ENCODE measurements at places on chromosomes 7 and 10.

GRCh38 chr7:1120791-1121190 is 32.9 kb downstream of the GPER1 start:
- no peak for DNase-seq

DNA sequence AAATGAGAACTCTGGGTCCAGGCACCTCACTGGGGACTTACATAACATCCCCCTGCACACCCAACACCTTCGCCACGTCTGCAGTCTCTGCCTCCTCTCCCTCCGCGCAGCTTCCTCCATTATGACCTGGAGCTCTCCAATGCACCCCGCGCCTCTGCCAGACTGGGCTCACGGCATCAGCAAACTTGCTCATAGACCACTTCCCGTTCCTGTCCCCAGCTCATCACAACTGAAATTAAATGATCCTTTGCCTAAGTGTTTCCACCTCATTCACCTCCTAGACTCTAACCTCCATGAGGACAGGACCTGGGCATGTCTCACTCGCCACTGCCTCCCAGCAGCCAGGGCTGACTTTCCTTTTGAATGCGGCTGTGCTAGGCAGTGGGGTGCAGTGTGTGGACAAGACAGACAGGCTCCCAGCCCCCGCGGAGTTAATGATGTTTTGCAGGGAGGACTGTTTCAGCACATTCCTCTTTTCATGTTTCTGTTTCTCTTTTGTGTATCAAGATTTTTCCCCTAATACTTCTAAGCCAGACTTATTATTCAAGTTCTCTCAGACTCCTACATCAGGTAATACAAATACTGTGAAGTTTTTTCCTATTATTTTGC is 18.8 kb downstream of the CHST15 start:
- no peak for DNase-seq

- no peak for DNase-seq
Measured at GRCh38 chr10:70899096-70899495, 10.7 kb upstream of the PCBD1 start.

DNA sequence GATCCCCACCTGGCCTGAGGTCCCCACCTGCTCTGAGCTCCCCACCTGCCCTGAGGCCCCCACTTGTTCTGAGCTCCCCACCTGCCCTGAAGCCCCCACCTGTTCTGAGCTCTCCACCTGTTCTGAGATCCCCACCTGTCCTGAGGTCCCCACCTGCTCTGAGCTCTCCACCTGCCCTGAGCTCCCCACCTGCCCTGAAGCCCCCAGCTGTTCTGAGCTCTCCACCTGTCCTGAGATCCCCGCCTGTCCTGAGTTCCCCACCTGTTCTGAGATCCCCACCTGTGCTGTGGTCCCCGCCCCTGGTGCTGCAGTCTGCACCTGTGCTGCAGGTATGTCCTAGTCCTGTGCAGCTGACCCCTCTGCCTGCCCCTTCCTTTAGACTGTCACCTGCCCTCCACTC is 561.6 kb downstream of the TCERG1L start:
- DNase-seq, result no peak

DNA sequence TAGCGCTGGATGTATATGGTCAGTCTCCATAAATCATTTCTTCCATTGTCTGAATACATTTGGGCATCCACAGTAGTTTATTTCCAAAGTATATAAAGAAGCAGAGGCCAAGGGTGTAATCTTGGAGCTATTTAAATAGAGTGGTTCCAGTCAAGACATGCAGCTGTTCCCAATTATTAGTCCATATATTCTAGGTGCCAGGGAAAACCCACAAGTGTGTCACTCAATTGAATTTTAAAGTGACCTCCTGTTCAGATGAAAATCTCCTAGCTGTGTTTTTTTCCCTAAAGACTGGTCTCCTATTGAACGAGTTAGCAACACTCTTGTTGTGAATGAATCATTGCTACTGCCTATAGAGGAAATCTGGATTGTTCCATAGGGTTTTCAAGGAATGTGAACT is 260.2 kb upstream of the BMPER start:
- no peak for DNase-seq

DNA sequence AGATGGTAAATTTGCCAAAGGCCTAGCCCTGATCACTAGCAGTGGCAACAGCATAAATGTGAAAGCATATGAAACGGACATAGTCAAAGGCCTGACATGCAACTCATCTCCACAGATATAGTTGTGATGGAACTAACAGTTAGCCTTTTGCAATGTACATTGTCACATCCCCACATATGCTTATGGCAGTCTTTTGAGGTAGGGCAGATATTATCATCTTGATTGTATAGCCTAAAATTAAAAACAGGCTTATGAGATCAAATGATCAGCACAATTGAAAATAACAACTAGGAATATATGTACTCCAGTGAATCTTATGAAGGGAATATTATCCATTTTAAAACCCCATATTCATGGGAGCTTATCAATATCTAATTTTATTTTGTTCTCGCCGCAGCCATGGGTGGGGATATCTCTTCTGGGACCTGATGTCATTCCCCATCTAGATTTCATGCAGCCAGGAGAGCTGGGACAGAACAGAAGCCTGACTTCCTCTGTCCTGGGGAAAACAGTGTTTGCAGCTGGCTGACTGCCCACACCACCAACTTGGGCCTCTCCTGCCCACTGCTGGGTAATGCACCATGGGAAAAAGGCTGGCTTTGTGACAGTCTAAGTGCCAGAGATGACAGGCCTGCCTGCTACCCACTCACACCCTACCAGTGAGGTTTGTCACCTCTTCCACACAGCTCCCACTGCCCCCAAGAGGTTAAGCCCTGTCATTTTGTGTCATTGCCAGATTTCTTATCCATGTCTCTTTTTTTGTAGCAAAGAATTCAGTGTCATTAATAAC is 180.2 kb upstream of the FZD1 start:
- DNase-seq, result no peak

- no peak for DNase-seq
Measured at GRCh38 chr10:127736915-127737562, at the start of gene FOXI2. FOXI2 (plus strand) TSS chr10:127737185; CDS start chr10:127737274, 89 bp downstream.

- no peak for DNase-seq
Measured at GRCh38 chr10:121325490-121326231, 272.6 kb downstream of the FGFR2 start.

DNA sequence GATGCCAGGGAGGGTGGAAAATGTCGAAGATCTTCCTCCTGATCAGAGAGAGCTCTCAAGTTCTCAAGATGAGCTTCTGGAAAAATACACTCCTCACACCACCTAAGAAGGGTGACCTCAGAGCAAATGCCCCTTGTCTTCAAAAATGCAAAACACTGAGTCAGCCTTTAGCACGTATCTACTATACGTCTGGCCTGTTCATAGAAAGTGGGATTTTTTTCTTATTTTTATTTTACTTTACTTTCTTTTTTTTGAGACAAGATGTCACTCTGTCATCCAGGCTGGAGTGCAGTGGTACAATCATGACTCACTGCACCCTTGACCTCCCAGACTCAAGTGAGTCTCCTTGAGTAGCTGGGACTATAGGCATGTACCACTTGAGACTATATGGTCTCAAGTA is 57.1 kb downstream of the AFAP1L2 start:
- no peak for DNase-seq

DNA sequence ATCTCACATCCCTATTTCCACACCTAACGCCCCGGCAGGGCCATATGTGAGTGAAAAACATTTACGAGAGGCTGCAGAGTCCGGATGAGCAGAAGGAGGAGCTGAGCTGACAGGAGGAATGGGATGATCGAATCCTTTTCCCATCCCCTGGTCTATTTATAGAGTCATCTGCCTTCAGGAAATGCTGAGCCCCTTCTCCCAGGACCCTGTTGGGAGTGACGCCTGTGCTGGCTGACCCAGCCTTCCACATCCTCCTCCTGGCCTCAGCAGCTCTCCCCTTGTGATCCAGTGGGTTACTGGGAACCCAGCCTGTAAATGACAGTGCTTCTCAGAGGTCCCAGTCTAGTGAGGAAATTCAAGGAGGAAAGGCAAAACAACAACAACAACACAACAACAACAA is 16.6 kb downstream of the DENND2A start:
- no peak for DNase-seq

GRCh38 chr10:102675666-102676533 is 31.6 kb downstream of the TRIM8 start:
- no peak for DNase-seq

GRCh38 chr7:156612930-156613329 is 27.6 kb upstream of the RNF32 start:
- DNase-seq, result peak; percentile 22
